ENCODE measurements at places on chromosomes 2 and 18.

- DNase-seq = no peak
Measured at GRCh38 chr2:28399956-28400355, 7.3 kb downstream of the FOSL2 start.

- DNase-seq = no peak
Measured at GRCh38 chr2:238492840-238493239, 66.1 kb downstream of the ASB1 start.

GRCh38 chr2:190986221-190986953 is 27.6 kb downstream of the STAT1 start:
- peak; percentile 27 for DNase-seq

DNA sequence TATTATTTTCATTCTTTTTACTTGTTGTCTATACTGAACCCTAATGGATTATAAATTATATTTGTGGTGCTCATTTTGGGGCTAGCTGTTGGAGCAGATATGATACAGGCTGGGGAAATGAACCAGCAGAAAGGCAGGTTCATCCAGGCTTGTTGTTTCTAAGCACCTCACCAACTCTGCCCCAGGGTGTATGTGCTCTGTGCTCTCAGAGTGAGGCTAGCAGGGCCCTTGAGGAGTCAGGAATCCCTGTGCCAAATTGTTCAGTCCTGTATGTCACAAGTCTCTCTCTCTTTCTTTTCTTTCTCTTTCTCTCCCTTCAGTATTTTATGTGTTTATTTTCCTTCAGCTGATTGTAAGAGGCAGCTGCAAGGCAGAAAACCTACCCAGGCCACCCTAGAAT is 181.1 kb upstream of the DPP10 start:
- no peak for DNase-seq

DNA sequence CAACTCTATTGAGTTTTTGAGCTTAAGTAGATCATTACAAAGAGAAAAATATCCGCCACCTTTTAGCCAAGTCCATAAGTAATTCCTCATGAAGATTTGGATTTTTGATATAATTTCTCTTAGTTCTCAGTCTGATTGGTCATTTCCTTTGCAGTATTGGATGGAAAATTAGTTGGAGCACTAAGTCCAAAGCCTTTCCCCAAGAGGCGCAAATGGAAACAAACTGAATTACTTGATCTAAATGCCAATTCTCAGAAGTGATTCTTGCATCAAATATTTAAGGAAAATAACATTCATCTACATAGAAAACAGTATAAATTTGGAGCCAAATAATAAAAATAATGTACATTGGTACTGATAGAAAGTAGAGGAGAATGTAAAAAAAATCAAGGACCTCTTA is 115.6 kb downstream of the CACNB4 start:
- DNase-seq = no peak

DNA sequence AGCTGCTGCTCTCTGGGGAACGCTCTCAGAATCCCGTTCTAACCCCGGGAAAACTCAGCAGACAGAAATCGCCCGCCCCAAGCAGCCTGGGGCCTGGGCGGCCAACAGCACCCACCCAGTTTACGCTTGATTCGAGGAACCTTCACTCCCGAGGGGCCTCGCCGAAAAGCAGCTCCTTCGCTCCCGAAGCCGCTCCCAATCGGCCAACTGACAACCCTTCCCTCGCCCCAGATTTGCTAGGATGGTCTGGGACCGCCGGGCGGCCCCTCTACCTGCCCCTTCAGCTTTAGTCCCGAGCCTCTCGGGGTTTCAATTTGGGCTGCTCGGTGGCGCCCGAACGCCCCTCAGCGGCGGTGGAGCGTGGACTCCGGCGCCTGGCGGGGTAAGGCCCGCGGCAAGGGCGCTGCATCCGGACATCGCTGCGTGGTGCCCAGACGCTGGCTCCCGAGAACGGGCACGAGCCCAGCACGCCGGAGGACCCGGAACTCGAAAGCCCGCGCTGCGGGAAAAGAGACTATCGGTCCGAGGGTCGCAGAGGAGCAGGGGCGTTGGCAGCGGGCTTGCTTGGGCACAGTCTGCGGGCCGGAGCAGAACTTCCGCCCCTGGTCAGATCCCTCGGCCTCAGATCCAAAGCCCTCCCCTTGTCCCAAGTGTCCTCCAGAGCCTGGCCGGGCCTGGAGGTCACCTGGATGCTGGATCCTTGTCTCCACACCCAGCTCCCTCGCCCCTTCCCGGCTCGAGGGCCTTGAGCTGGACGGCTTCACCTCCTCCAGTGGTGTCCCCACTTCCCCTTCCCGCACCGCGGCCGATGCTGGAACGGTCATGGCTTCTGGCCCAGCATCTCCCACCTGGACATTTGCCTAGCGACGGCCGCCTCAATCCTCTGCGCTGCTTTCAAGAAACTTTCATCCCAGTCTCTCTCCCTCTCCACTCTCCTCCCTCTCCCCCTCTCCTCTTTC is 3.0 kb upstream of the OTX1 start:
- no peak for DNase-seq

DNA sequence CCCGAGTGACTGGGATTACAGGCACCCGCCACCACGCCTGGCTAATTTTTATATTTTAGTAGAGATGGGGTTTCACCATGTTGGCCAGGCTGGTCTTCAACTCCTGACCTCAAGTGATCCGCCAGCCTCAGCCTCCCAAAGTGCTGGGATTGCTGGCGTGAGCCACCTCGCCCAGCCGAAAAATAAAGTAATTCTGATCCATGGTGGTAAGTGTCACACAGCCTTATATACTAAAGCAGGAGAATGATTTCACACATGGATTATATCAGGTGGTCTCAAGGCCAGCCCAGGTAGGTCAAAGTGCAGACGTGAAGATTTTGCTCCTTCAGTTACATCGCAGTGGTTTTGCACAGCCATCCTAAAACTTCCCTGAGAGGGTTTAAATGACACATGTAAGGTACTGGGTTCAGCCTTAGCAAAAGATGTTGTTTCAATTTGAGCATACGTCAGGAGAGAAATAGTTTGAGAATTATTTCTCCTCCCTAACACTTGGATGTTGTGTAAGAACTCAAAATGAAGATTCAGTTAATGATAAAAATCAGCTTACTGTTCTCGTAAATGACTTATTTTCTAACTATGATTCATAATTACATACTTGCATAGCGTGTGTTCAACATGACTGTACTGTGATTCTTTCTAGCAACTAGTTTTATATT is 93.0 kb upstream of the SLC39A10 start:
- no peak for DNase-seq

GRCh38 chr2:208584378-208584985 is 177.9 kb downstream of the PTH2R start:
- DNase-seq = no peak

- peak; percentile 50 for DNase-seq
Measured at GRCh38 chr2:120625865-120626560, 109.7 kb upstream of the GLI2 start.

DNA sequence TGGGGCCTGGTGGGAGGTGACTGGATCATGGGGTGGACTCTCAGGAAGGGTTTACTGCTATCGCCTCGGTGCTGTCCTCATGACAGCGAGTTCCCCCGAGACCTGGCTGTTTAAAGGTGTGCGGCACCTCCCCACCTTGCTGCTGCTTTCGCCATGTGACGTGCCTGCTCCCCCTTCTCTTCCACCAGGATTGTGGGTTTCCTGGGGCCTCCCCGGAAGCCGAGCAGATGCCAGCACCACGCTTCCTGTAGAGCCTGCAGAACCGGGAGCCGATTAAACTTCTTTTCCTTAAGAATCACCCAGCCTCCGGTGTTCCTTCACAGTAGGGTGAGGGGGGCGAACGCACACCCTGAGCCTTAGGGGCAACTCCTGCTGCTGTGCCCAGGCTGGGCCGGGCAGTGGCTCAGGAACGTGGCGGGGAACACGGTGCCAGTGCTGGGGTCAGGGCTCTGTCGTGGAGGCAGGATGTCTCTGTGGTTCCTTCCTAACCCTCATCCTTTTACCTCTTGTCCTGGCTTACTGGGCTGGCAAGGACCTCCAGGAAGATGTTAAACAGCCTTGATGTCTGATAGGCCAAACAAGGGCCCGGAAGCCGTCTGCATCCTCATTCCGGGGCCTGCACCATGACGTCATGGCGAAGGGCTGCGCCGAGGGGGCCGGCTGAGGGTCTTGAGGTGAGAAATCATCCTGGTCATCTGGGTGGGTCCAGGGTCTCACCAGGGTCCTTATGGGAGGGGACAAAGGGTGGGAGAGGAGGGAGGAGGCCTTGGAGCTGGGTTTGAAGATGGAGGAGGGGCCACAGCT is 12.7 kb downstream of the NEU4 start:
- DNase-seq = peak; percentile 7

- no peak for DNase-seq
Measured at GRCh38 chr2:240425697-240426096, 9.8 kb upstream of the GPC1 start.

GRCh38 chr2:27306573-27307286 is 1.5 kb downstream of the UCN start:
- peak; percentile 29 for DNase-seq

DNA sequence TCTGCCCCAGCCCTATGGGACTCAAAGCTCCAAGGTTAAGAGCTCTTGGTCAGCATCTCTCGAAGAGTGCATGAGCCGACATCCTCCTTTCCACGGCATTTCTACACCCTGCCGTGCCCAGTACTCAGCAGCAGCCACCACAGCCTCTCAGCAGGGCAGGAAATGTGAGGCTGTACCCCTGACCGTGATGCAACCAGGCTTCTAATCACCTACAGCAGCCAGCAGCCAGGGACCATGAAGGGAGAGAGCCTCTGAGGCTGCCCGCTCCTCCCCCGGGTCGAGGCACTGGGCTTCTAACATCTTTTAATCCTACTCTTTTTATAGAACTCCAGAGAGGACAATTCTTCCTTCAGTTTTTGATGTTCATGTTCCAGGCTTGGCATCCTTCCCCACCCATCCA is 6.5 kb downstream of the CYS1 start:
- DNase-seq = no peak

DNA sequence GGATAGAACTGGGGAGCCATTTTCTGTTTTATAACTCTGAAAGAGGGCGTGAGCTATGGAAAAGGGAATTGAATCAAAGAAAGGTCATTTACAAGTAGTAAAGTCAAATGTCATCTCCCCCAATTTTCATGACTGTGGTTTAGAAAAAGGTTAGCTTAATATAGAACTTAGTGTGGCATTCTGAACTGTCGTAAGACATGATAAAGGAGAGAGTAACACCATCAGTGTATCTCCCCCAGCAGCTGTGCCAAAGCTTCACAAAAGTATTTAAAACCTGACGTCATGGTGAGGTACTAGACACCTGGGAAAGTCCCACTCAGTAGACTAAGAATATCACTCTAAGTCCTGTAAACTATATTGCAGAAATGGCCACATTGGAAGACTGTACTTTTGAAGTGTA is 5.8 kb upstream of the IKZF2 start:
- DNase-seq = no peak

DNA sequence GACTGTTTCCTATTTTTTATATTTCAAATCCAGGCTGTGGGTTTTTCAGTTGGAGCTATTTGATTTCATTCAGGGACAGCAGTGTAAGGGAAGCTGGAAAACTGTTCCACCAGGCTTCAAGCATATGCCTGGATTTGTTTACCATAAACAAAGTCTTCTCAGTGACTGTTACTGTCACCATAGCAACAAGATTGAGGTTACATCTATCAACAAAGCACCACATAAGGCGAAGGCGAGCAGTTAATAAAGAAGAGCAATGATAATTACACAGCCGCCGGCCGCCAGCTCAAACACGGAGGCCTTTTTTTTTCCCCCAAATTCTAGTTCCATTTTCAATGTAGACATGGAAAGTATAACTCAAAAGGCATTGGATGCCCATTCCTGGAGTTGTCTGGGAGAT is 553.7 kb upstream of the SYT4 start:
- no peak for DNase-seq
